ENCODE measurements at places on chromosomes 7 and 10.

GRCh38 chr10:29951441-29951931 lies 107.9 kb downstream of the JCAD start:
- DNase-seq = no peak

DNA sequence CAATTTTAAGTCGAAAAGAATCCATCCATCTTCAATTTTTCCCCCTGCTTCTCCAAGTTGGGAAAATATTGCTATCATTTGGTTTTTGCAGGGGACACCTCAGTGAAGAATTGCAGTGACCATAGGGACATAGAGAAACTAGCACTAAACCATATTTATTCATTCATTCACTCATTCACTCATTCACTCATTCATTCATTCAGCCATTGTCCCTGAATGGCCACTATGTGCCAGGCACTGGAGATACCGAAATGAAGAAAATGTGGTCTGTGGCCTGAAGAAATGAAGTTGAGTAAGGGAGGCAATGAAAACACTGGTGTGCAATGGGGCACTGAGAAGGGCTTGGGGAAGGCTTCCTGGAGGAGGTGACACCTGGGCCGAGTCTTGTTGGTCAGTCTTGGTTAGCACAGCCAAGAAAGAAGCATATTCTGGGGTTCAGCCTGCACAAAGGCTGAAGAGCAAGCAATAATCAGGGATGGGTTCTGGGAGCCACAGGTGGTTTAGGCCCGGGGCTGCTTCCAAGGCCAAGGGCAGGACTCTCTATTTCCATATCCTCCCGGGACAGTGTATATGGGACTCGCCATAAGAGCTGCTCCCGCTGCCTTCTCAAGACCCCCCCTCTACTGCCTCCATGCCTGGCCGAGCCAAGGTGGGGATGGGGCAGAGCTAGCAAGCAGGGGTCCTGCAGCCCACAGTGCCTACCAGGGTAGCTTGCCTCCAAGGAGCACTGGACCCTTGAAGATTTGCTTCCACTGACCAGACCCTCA lies 25.5 kb upstream of the C10orf105 start:
- DNase-seq = no peak

GRCh38 chr10:121990015-121990677 lies 1.2 kb downstream of the TACC2 start:
- no peak for DNase-seq

GRCh38 chr7:101903515-101903868 lies 86.1 kb downstream of the CUX1 start:
- DNase-seq = no peak

- DNase-seq = no peak
These were observed 54.8 kb downstream of the DYNC2I1 start for GRCh38 chr7:158911145-158911544.

GRCh38 chr10:77318739-77319138 lies 318.9 kb downstream of the KCNMA1 start:
- DNase-seq = no peak

DNA sequence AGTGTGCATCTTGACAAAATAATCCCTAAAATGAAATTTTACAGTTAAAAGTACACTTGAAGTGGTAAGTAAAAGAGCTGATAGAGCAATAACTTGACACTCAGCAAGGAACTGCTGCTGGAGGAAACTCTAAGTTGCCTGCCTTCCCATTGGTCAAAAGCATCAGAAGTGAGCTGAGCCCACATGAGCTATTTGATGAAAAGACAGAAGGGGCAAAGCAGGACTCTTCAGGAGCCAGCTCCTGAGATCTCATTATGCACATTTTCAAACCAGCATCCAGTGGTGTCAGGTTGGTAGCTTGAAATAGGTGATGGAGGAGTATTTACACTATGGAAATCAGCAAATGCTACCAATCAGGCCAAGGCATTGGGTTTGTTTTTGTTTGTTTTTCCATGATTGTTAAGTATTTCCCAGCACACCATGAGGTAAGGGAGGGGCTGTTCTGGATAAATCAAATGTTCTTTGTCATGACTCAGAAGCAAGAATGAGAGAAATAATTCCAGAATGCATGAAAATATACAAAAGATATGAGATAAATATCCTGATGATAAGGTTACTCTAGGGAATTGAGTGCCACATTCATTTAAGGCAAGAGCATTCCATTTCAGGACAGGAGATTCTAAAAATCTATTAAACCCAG lies 316.6 kb downstream of the SNX13 start:
- no peak for DNase-seq

GRCh38 chr10:110502851-110503301 lies 5.2 kb downstream of the DUSP5 start:
- DNase-seq = peak; percentile 24

DNA sequence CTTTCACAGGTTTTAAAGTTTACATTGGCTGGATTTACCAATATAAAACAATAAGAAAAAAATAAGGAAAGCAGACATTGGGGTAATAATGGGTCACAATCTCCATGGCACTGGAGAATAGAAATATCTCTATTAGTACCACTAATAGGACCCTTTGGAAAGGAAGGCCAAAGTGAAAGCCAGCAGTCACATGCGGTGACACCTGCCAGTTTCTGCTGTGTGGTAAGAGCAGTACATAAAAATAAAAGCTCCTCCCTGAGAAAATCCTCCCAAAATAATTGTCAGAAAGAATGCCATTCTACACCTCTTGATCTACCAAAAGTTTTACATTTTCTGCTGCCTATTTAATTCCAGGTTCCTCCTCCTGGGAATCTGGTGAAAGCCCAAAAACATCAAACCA lies 30.4 kb upstream of the SLC13A1 start:
- DNase-seq = no peak

GRCh38 chr10:71878327-71879034 lies 27.4 kb upstream of the PSAP start:
- no peak for DNase-seq

GRCh38 chr10:4477664-4478063 lies 348.3 kb upstream of the AKR1E2 start:
- no peak for DNase-seq
